ENCODE measurements at places on chromosomes 3 and 15.

DNA sequence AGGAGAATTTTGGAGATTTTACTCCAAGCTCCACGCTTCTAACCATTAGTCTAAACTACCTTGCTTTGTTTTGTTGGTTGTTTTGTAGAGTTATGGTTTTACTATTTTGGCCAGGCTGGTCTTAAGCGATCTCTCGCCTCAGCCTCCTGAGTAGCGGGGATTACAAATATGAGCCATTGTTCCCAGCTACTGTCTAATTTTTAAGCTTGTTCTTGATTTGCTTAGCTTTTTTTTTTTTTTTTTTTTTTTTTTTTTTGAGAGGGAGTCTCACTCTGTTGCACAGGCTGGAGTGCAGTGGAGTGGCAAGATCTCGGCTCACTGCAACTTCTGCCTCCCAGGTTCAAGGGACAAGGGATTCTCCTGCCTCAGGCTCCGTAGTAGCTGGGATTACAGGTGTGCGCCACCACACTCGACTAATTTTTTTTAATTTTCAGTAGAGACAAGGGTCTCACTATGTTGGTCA is 28.5 kb downstream of the EFCAB12 start:
- no peak for DNase-seq

DNA sequence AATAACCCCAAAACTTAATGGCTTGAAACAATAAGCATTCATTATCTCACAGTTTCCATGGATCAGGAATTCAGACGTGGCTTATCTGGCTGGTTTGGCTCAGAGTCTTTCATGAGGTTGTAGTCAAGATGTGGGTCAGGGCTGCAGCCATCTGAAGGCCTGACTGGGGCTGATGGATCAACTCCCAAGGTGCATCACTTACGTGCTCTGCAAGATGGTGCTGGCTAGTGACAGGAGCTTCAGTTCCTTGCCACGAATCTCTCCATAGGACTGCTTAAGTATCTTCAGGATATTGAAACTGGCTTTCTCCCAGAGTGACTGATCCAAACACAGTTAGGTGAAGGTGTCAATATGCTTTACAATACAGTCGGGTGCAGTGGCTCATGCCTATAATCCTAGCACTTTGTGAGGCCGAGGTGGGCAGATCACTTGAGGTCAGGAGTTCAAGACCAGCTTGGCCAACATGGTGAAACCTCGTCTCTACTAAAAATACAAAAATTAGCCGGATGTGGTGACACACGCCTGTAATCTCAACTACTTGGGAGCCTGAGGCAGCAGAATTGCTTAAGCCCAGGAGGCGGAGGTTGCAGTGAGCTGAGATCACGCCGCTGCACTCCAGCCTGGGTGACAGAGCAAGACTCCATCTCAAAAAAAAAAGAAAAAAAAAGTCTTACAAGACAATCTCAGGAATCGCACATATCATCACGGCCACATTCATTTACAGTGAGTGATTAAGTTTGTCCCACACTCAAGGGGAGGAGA is 28.5 kb upstream of the PTPRG start:
- no peak for DNase-seq

DNA sequence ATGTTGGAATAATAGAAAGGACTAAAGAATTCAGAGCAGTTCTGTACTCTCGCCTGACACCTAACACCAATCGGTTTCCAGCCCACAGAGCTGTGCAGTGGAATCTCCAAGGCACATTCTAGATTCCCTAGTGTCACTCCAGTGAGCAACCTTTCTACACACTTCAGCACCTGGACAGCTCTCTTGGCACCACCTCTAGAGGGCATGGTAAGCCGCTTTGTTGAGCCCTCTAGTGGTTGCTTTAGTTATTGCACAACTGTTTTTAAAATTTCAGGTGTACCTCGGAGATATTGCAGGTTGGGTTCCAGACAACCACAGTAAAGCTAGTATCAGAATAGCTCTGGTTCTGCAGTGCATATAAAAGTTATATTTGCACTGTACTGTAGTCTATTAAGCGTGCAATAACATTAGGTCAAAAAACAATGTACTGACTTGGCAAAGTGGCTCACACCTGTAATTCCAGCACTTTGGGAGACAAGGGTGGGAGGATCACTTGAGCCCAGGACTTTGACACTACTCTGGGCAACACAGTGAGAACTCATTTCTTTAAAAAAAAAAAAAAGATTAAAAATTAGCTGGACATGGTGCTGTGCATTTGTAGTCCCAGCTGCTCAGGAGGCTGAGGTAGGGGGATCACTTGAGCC is 26.5 kb upstream of the ERC2 start:
- peak; percentile 63 for DNase-seq

GRCh38 chr3:58383904-58384303 is 49.7 kb downstream of the PDHB start:
- no peak for DNase-seq

DNA sequence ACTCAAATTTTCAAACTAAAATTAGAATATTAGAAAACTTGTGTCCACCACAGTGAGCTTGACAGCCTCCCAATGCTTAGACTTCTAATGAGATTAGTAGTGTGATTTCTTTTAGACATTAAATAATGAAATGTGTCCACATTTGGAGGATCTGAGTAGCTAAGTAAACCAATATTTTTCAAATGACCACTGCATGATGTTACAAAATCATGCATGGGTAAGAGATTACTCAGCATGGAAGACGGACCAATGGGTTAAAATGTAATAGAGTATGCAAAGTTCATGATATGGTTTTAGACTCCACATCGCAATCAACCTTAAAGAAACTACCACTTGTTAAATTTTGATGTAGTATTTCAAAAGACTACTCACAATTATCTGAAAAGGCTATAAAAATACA is 130.6 kb downstream of the IMPG2 start:
- DNase-seq = no peak

- peak; percentile 13 for DNase-seq
These were observed 118.3 kb downstream of the TIGIT start for GRCh38 chr3:114411811-114412803.

All from activated CD4-positive, alpha-beta T cell treated with anti-CD3 and anti-CD28 coated beads for 4 hours (primary cell).